ENCODE measurements at places on chromosomes 2 and 18. TPM values are rescaled to one million over a fixed set of nuclear protein-coding genes. Genes with fewer than 3 reads are reported as not detected.

Gene PRSS56
- not detected for total RNA-seq

Gene INPP4A
- total RNA-seq: 34.3 TPM

Gene LYPD6B
- total RNA-seq: not detected

Gene CAPN14
- total RNA-seq: 0.12 TPM

Gene IL1R1
- 11.2 TPM for total RNA-seq

Gene COLEC11
- not detected for total RNA-seq

Gene EVA1A
- total RNA-seq: 35.9 TPM

Gene RNF152
- total RNA-seq: 15.4 TPM

All from uterine smooth muscle cell (primary cell).